ENCODE measurements at places on chromosomes 3 and 15.
A peak's percentile ranks its signal among the peaks of the same experiment; 100 is the strongest.

DNA sequence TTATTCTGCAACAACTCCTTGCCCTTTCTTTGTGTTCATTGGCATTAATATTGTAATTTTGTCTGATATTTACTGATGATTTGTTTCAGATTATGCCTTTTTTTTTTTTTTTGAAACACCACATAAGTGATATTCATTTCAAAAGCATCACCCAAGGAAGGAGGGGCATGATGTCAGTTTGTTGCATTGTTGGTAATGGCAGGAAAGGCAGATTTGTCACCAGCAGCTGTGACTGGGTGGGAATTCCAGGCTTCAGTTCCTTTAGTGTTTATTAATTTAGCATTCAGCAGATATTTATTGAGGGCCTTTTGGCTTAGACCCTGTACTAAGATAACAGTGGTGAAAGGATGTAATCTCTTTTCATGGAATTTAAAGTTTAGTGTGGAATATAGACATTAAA, 19.5 kb downstream of the SENP2 start:
- no peak for DNase-seq

DNA sequence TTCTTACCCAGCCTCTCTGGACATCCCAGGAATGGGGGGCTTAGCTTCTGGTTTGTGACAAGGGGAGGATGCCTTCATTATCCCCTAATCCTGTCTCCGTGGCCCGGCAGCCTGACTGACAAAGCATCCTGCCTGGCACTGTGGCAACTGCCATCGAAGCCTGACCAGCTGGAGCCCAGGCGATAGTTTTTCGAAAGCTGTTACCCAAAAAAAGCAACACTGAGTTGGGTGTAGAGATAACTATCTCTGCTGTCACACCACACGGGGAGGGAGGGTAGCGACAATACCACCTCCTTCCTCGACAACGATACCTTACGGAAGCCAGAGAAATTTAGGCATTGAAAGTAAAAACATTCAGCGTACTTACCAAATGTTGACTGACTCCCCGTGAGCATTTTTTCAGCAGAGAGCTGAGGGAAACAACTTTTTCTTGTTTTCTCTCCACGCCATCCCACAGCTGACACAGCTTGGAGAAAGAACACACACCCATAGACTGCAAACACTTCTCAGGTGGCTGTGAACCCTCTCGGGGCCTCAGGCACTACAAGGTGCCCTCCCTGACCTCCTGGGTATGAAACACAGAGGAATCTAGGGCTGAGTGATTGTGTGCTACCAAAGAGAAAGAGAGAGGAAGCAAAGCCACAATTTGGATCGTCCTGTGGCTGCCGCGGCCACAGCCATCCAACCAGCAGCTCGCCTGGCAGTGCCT, 361.9 kb upstream of the ICE2 start:
- no peak for DNase-seq

DNA sequence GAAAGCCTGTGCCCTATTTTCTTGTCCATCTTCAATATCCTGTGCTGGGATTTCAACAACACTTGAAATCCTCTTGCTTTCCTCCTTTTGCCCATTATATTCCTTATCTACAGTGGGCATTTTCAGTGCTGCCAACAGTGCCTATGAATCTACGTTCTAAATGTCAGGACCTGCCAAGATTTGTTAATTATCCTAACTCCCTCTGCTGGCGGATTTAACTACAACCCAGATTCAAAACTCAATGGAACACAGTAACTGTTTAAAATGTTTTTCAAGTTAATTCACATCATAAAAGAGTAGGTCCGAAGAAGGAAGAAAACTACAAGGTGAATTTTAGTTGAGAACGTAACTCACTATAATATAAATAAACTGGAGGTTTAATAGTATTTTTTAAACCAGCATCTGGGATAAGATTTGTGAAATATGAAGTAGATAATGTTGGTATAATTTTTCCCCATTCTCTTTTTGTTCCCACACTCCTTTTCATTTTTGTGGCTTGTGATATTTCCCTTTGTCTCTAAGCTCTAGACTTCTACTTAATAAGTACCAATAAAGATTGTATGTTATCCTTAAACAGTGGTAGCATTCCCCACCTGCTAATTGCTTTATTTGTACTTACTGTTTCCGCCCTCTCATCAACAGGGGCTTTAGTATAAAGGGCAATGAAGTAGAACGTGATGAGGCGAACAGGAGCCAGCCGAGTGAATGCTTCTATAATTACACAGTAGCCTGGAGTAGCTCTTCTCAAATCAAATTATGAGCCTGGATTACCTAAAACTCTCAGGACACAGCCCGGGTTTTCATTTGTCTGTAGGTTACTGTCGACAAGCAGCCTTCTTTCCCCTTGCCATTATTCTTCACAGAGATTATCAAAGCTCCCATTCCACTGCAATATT, 302.5 kb upstream of the ATP11B start:
- DNase-seq: peak; percentile 83

DNA sequence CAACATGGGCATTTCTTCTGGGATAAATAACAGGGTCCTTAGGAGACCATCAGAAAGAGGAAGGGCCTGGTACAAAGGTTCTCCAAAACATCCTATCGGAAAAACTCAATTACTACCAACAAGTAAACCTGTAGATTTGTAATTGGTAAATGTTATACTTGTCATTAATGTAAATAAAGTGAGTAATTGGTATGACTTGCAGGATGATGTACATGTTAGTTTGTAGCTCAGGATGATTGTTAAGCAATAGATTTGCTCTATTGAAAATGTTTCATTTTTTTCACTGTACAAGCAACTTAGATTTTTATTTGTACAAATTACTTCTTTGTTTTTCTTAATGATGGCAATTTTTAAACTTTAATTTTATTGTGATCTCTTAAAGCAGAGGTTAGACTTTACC, 3.8 kb upstream of the SCG5 start:
- peak; percentile 22 for DNase-seq

GRCh38 chr15:36924034-36924433, 176.3 kb downstream of the MEIS2 start:
- no peak for DNase-seq

- no peak for DNase-seq
These were observed 8.8 kb upstream of the FAM174B start for GRCh38 chr15:92664178-92664900.

GRCh38 chr15:69854001-69854400, 243.7 kb downstream of the TLE3 start:
- no peak for DNase-seq

DNA sequence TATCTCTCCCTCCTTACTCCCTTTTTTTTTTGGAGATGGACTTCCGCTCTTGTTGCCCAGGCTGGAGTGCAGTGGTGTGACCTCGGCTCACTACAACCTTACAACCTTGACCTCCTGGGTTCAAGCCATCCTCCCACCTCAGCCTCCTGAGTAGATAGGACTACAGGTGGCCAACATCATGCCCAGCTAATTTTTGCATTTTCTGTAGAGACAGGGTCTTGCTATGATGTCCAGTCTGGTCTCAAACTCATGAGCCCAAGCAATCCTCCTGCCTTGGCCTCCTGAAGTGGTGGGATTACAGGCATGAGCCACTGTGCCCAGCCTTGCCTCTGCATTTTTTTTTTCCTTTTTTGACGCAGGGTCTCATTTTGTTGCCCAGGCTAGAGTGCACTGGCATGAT, 17.1 kb downstream of the STAG1 start:
- DNase-seq: no peak

DNA sequence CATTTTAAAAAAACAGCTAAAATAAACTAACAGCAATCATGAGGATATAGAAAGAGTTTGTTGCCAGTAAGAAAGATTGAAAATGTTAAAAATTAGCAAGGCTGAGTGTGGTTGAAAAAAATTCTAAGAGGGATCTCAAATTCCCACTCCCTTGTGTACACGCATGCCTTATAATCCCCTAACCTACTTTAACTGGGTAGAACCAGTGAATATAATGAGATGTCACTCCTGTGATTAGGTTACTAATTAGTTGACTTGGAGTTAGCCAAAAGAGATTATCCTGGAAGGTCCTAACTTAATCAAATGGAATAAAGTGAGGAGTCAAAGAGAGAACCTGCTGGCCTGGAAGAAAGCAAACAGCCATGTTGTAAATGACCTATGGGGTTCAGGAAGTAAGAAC, 286.0 kb upstream of the TGFBR2 start:
- DNase-seq: no peak

GRCh38 chr3:116233711-116234357, 211.5 kb downstream of the LSAMP start:
- DNase-seq: no peak

GRCh38 chr15:39444735-39445470, 136.0 kb upstream of the THBS1 start:
- no peak for DNase-seq

- no peak for DNase-seq
These were observed 84.4 kb upstream of the KCNH8 start for GRCh38 chr3:19063936-19064335.

- DNase-seq: no peak
These were observed 80.4 kb upstream of the ZBTB20 start for GRCh38 chr3:115227461-115227860.

GRCh38 chr3:170679190-170679589, 93.3 kb upstream of the SLC7A14 start:
- no peak for DNase-seq

DNA sequence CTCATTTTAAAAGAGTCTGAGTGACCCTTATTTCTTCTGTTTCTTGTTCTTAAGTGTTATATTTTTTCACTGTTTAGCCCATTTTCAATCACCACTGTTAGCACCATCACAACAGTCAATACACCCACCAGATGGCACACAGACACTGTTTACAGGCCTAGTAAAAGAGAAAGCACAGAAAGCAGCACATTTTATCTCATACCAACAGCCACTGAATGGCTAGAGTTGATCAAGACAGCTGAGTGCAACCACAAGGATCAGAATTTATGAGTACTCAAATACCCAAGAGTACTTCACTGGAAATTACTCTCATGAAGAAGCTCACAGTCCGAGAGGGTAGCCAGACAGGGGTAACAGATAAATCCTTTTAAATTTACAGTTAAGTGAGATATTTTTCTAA, 127.0 kb downstream of the TFDP2 start:
- DNase-seq: no peak

GRCh38 chr3:88433568-88433967, 283.8 kb downstream of the C3orf38 start:
- peak; percentile 61 for DNase-seq

GRCh38 chr15:93110502-93111040, 21.6 kb upstream of the RGMA start:
- no peak for DNase-seq

GRCh38 chr3:117622171-117622841, 912.7 kb downstream of the TUSC7 start:
- DNase-seq: no peak

DNA sequence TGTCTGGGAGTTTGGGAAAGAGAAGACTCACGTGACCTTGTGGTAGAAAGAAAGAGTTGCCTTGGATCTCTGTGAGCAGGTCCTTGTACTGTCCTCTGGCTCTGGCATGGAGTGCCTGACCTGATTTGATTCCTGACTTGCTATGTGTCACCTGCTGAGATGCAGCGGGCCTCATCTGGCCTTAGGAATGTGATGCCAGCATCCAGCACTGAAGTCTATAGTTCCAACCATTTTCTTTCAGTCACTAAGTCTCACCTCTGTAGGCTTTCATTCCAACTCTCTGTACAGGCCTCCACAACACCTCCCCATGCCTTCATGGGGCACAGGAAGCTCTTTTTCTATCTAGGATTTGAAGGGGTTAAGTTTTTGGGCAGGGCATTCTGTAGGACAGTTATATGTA, 12.1 kb upstream of the OXSR1 start:
- no peak for DNase-seq

- no peak for DNase-seq
These were observed 132.9 kb upstream of the LRRFIP2 start for GRCh38 chr3:37307321-37307720.

DNA sequence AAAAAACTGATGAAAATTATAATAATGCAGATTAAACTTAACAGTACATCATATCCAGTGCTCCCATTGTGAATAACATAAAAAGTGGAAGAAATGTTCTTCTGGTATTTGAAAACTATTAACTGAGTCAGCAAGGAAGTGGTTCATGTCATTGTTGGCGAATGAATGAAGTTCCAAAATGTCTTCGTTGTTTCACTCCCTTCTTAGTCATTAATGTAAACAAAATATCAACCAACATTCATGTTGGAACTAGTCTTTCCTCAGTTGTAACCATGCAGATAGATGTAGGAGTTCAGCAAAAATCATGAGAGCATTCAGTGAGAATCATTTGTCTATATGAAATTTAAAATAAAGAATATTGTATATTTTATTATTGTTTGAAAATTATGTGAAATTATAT, 44.1 kb upstream of the ICE2 start:
- no peak for DNase-seq

DNA sequence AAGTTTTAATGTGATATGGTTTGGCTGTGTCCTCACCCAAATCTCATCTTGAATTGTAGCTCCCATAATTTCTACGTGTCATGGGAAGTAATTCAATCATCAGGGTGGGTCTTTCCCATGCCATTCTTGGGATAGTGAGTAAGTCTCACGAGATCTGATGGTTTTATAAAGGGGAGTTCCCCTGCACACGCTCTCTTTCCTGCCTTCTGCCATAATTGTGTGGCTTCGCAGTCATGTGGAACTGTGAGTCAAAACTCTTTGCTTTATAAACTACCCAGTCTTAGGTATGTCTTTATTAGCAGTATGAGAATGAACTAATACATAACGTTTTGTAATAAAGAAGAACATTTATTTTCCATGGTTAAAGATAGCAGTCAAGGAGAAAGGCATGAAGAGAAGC, 39.2 kb upstream of the GOLIM4 start:
- DNase-seq: no peak

GRCh38 chr15:63938486-63939061, 104.8 kb upstream of the HERC1 start:
- no peak for DNase-seq

DNA sequence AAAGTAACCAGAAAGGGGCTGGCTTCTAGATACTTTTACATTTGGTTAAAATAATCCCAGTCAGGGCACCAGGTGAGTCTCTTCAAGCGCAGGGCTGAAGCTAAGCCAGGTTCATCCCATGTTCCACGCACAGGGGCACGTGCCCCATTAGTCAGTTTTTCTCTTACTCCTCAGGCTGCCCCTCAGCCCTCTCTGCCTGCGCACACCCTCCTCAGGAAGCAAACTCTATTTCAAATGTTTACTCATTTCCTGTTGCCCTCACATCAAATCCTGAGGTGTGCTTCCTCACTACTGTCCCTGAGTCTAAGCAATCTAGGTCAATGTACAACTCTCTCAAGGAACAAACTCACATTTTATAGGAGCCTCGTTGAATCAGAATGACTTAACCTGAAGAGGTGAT, 48.5 kb downstream of the THBS1 start:
- DNase-seq: no peak

- no peak for DNase-seq
These were observed 21.6 kb downstream of the RNU5B-1 start for GRCh38 chr15:65326117-65326526.

DNA sequence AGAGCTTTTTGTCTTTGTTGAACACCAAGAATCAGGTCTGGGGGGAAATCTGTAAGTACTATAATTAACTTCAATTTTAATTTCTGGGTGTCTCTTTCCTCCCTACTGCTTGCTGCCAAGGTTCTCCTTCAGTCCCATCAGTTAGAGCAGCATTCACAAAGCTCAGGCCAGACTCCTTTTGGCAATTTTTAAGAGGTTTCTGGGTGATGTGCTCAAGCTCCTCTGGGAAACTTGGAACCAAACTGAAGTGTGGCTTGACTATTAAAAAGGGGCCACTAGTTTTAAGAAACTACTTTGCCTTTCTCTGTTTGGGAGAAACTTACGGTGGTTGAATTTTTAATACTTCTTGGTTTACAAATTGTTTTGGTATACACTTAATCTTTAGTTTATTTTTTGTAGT, 227.7 kb upstream of the SOX2 start:
- DNase-seq: peak; percentile 1

- peak; percentile 89 for DNase-seq
These were observed 99.2 kb upstream of the TRPM1 start for GRCh38 chr15:31200735-31201151.
